ENCODE measurements at places on chromosomes 12 and 14. TPM values are rescaled to one million over a fixed set of nuclear protein-coding genes. Genes with fewer than 3 reads are reported as not detected.
A peak's percentile ranks its signal among the peaks of the same experiment; 100 is the strongest.

- DNase-seq: peak; percentile 86
Measured at GRCh38 chr14:60723907-60724618, at the start of gene SIX4. Gene SIX4 (minus strand): TSS chr14:60724351. CDS start chr14:60724074, 277 bp downstream.

DNA sequence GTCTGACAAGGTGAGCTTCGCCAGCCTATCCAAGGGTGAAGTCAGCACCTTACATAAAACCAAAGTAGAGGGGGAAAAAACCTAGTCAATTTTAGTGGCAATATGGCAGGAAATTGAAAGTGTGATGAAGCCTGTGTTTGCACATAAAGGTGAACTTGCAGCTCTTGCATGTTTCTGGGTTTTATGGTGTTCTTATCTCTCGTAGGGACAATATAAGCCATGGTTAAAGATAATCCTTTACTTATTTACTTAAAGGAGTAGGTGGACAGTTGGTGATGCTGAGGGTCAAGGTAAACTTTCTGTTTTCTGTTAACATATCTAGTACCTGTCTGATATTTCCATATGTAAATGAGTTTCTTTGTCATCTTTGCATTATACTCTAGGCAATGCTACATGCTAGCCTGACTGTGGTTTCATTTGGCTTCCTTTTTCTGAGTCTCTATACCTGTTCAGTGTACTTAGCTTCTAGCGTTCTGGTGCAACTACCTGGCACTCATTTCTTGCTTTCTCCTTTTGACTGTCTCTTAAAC, 32.8 kb downstream of the CCDC91 start:
- no peak for DNase-seq

GRCh38 chr12:104825408-104825807, 132.7 kb downstream of the SLC41A2 start:
- DNase-seq: no peak

- DNase-seq: no peak
Measured at GRCh38 chr14:51921026-51921425, 60.6 kb downstream of the GNG2 start.

JAG2 gene
- 0.15 TPM for total RNA-seq

- DNase-seq: no peak
Measured at GRCh38 chr12:101480849-101481248, 5.7 kb downstream of the SPIC start.

DNA sequence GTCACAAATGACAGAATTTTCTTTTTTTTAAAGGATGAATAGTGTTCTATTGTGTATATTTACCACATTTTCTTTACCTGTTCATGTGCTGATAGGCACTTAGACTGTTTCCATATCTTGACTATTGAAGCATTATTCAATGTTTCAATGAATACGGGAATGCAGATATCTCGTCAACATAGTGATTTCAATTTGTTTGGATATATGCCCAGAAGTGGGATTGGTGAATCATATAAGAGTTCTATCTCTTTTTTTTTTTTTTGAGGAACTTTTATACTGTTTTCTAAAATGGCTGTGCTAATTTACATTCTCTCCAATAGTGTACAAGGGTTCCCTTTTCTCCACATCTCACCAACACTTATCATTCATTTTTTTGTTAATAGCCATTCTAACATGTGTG, 97.9 kb upstream of the FAR2 start:
- peak; percentile 22 for DNase-seq

HOXC12 gene
- total RNA-seq: not detected

GRCh38 chr12:25151476-25151875, 43.5 kb downstream of the DNAI7 start:
- DNase-seq: peak; percentile 94

- peak; percentile 86 for DNase-seq
Measured at GRCh38 chr14:61513986-61514830, 181.1 kb upstream of the HIF1A start.

KRT85 gene
- not detected for total RNA-seq

- DNase-seq: peak; percentile 34
Measured at GRCh38 chr14:54138354-54139038, 181.9 kb upstream of the BMP4 start.

FOXM1 gene
- 67.5 TPM for total RNA-seq

CIROP gene
- not detected for total RNA-seq

DNA sequence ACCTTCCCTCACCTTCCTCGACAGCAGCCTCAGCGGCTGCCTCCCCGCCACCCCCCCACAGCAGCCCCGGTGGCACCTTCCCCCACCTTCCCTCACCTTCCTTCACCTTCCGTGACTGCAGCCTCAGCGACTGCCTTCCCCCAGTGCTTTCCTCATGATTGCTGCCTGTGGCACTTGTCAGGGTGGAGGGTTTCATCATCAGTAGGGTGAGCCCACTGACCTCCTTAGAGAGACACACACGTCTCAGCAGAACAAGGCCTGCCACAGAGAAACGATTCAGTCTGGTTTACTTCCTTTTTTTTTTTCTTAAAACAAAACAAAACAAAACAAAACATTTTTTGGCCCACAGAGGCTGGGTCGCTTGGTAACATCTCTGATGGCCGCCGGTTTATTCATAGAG, 75.0 kb downstream of the EP400 start:
- no peak for DNase-seq

GRCh38 chr12:128318946-128319345, 52.0 kb downstream of the TMEM132C start:
- no peak for DNase-seq

- no peak for DNase-seq
Measured at GRCh38 chr12:76226397-76226796, 121.8 kb downstream of the BBS10 start.

- DNase-seq: no peak
Measured at GRCh38 chr12:64064706-64065105, 157.4 kb downstream of the KICS2 start.

- DNase-seq: no peak
Measured at GRCh38 chr12:64612843-64613242, 2.5 kb downstream of the RASSF3 start.

- DNase-seq: no peak
Measured at GRCh38 chr12:2553388-2554126, 241.2 kb upstream of the FKBP4 start.

FOXN4 gene
- not detected for total RNA-seq

IKBIP gene
- 92.7 TPM for total RNA-seq

- peak; percentile 85 for DNase-seq
Measured at GRCh38 chr12:56261503-56262232, 3.5 kb upstream of the ANKRD52 start.

DNA sequence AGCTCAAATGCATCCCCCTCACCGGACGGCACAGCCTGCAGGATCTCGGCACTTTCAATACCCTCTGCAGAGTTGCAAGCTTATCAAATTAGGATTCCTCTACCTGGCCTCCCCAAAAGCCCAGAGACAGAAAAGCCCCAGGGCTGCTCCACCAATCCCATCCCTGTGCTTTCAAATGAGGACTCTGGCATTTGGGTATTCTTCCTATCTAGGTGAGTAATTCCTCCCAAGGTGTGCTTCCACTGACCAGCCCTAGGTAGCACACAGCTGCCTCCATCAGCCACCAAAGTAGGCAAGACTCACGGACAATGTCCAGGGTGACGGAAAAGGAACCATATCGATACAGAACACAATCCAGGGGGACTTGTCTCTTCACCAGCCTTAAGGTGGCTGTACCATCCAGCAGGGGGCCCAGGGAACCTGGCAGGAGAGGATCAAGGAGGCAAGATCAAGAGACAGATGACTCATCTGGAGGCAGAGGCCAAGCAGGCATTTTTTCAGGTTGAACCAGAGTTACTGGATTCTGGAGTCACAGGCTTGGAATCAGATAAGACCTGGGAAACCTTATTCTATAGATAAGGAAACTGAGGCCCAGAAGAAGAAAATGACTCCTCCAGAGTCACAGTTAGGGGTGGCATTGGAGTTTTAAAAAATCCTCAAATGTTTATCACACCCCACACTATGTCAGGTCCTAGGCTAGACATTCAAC, 9.9 kb downstream of the PMEL start:
- peak; percentile 84 for DNase-seq

- no peak for DNase-seq
Measured at GRCh38 chr14:71242237-71242748, 335.0 kb downstream of the PCNX1 start.

DNA sequence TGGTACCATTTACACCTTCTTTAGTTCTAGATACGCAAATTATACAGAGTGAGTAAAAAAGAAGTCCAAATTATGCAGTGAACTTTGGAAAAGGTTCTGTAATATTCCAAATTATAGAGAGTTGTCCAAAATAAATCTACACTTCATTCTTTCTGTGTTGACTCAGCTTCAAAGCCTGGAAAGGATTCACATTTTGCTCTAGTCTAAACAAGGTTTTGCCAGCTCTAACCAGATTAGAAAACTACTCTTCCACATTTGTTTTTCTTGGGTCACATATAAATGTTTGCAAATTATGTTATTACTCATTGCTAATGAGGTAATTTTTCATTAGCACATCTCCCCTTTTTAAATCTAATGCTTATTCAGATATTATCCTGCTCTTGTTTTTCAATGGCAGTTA, 1562.4 kb upstream of the SEL1L start:
- no peak for DNase-seq

GRCh38 chr14:69956970-69957369, 77.8 kb downstream of the SMOC1 start:
- DNase-seq: no peak

PSME2 gene
- 389 TPM for total RNA-seq

DNA sequence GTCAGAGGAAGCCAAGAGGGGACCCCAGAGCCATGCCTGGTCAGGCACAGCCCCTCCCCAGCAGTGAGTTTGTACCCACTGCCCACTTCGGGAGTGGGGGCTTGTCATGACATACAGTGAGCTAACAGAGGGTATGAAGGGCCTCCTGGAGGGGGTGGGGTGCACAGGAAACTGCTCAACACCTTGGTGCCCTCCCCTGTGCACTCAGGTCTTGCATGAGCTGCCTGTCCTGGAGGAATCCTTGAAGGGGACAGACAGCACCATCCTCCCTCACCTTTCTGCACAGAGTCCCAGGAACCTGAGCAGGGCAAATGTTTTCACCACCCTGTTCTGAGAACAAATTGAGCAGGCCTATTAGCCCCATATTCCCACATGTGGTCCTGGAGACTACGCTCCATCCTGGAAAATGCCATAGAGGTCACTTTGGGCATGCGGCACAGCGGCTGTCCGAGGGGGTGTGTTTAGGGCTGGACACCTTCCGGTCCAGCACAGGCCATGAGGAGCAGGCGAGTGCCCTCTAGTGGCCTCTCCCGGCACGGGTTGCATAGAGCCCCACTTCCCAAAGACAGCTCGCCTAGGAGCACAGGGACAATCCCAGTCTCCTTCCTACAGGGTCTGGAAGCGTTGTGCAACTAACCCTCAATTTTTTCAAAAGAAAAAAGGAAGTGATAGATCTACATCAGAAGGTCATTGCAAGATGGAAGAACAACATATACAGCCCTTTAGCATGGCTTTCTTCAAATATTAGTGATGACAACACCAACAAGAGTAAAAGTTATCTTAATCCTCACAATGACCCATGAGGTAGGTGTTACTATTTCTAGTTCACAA, 31.9 kb upstream of the ZFP36L1 start:
- DNase-seq: peak; percentile 77

GRCh38 chr12:89325495-89325894, 26.8 kb downstream of the DUSP6 start:
- DNase-seq: no peak

DNA sequence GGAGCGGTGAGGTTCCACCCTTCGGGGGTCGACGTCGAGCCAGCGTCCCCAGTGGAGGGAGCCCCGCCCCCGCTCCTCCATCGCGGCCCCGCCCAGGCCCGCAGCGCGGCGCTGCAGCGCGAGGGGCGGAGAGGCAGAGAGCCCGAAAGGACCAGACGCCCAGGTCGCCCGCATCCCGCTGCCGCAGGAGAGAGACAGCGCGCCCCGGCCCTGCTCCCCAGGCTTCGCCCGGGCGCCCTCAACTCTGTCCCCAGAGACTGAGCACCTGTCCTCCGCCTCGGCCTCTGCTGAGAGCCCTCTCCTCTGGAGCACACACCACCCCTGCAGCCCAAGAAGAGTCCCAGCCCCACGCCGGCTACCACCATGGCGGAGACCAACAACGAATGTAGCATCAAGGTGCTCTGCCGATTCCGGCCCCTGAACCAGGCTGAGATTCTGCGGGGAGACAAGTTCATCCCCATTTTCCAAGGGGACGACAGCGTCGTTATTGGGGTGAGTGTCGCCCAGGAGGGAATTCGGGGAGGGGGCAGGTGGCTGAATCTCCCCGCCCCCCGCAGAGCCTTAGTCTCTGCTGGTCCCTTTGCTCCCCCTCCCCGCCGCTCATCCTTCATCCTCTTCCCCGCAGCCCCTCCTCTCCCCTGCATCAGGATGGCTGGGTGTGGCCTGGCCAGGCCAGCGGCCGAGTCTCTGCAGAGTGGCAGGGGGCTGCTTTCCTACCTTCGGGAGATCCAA, at the start of gene KIF5A:
Gene KIF5A (plus strand): TSS at position 136 of the 732 bp plus-strand sequence. CDS start 228 bp downstream, at position 364.
- peak; percentile 18 for DNase-seq

DNA sequence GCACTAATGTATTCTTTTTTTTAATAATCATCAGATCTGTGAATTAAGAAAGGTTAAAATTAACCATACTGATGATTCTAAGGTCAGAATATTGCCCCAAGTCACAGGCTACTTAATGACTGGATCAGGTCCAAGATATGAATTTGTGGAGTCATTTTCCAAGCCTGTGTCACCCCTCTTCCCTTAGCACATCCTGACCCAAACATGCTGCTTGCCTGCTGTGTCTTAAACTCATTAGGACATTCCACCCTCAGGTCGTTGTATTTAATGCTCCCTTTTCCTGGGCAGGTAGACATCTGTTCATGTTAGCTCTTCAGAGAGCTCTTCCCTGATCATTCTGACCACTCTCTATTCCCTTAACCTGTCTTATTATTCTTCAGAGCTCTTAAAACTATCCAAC, 463.5 kb upstream of the PDE3A start:
- DNase-seq: peak; percentile 37

CISTR gene
- not detected for total RNA-seq

MIPOL1 gene
- 0.12 TPM for total RNA-seq

DNA sequence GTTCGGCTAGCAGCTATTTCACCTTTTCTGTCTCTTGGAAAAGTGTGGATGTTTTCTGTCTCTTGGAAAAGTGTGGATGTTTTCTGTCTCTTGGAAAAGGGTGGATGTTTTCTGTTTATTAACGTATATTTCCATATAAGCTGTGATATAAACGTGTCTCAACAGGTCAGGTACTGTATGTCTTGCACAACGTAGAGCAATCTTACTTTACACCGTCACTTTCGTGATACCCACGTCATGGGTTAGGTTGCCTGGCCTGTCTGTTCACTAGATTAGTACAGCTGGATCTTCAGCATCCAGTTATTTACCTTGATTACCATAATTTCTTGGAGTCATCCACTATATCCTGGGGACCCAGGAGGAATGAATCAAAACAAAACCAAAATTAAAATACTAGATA, 14.1 kb downstream of the CLEC7A start:
- no peak for DNase-seq

GPRC5D gene
- not detected for total RNA-seq

LRP10 gene
- 115 TPM for total RNA-seq

CEBPE gene
- not detected for total RNA-seq

HOXC4 gene
- 4.3 TPM for total RNA-seq

GRCh38 chr14:90781344-90781761, 34.9 kb downstream of the TTC7B start:
- peak; percentile 74 for DNase-seq

TCL1B gene
- not detected for total RNA-seq

DNA sequence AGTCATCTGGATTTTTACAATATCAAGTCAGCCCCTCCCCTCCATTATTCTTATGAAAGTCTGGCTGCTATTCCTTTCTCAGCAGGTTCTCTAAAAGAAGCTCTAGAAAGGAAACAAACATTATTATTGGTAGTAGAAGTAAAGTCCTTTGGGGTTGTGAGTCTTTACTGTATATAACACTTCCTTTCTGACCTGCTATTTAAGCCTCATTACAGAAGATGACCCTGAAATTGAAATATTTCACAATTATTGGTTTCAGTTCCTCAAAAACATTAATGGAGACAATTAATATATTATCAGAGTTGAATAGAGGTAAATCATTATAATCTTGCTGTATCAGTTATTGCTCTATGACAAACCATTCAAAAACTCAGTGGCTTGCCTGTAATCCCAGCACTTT, 19.3 kb downstream of the PLEKHA5 start:
- no peak for DNase-seq

CLEC2A gene
- not detected for total RNA-seq

Data from M059J (cell line).